ENCODE measurements at places on chromosomes 1 and 21.

- no peak for DNase-seq
These were observed 2.0 kb downstream of the PRMT6 start for GRCh38 chr1:107058245-107059032.

DNA sequence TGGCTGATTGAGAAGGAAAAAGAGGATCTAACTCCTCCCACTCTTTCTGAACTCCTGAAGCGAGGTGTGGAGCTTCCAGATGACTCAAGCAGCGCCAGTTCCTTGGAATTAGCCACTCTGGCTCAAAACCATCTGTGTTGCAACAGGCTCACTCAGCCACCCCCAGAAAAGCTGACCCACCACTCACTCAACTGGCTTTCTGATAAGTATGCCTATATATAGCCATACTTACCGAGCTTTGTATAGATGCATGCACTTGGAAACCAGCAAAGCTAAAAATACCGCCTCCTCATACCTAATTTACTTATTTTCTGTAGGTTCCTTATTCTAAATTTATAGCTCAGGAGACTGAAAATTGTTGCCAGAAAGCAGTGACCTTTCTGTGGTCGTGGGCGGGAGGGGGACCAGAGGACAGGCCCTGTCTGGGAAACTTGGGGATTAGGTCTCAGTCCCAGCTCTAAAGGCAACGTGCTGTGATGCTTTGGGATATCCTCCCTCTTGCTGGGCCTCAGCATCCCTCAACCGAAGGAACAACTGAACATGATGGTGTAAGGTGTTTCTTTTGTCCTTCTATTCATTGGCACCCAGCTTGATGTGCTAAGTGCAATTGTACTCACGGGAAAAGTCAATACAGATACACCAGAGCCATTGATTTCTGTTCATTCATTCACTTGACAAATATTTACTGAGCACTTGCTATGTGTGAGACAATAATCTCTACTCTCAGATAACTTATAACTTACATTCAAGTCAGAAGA lies 65.7 kb downstream of the NENF start:
- DNase-seq = no peak

- no peak for DNase-seq
These were observed 30.5 kb upstream of the MACF1 start for GRCh38 chr1:39173995-39174380.

DNA sequence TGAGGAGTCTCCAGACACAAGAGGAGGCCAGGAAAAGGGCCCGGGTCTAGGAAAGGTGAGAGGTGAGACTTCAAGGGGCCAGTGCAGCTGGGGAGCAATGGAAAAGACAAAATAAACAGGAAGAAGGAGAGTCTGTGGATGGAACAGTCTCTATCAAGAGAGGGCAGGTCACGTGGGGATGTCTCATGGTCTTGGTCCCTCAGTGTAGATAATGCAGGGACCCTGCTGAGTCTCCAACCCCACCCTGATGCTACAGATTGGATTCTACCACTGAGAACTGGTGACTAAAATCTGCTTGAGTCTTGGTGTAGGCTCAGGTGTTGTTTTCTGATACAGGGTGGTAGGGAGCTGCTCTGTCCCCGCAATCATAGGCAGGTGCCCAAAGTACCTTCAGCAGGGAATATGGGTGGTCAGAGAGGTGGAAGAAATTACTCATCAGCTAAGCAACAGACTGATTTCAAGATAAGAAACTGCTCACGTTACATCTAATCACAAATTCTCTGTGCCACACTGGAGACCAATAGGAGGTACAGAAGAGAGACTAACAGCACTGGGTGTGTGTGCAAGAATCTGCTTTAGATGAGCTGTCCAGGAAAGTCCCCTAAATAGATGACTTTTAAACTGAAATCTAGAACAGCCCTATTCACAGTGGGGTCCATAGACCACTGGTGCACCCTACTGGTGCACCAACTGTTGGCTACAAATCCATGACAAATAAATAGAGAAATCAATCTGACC lies 101.5 kb upstream of the TLR5 start:
- DNase-seq = no peak

DNA sequence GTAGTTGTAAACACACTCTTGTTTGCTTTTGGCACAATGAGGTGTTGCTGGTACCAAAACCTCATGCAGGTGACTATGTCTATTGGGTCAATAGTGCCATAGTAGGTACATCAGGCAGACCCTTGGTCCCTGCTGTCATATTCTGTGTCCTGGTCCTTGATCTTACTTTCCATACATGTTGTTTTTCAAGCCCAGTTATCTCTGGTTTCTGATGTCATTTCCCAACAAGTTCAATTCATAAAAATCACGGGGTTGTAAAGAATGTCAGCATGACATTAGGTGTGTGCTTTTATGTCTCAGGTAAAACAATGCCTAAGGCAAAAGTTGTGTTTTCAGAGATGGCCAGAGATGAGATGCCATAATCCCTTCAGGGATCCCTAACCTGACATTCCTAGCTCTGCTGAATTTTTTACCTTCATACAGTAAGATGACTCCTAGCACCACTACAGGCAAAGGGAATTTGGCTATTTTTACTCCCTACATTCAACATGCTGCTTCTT lies 390.3 kb upstream of the PKN2 start:
- DNase-seq = no peak

DNA sequence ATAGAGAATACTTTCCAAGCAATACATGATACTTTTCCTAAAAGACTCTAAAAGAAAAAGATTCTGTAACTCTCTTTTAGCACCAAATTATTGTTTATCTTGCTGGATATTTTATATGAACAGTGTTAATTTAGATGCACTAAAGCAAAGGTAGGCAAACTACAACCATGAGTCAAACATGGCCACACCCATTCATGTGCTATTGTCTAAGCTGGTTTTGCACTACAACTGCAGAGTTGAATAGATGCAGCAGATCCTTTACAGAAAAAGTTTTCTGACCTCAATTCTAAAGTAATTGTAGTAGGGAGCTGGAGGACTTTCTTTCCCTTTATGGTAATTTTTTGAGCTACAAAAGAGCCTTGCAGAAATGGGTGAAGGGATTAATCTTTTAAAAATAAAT lies 19.4 kb downstream of the BLZF1 start:
- no peak for DNase-seq

- DNase-seq = no peak
These were observed 91.1 kb upstream of the NR5A2 start for GRCh38 chr1:199936441-199936840.

DNA sequence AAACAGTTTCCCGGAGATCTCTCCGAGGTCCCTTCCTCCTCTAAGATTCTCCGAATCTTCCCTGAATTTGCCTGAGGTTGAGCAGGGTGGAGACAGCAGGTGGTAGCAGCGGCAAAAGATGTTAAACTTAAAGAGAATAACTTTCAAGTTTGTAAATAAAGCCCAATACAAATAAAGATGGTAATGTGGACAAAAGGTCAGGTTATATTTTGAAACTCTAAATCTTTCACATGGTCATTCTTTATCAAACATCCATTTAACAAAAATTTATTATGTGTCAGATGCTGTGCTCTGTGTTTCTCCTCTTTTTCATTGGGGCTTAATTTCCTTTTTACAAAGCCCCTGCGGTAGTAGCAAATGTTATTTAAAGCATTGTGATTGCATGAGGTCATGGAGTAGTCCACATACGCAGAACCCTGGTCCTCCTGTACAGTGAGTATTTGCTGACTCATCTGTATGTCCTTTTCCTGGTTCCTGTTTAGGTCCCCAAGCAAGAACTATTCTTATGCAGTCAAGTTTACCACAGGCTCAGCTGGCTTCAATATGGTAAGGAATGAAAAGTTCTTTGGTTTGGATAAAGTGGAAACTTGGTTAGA lies 119.2 kb downstream of the ITSN1 start:
- DNase-seq = no peak

- DNase-seq = no peak
These were observed 100.1 kb upstream of the JUN start for GRCh38 chr1:58883888-58884482.

DNA sequence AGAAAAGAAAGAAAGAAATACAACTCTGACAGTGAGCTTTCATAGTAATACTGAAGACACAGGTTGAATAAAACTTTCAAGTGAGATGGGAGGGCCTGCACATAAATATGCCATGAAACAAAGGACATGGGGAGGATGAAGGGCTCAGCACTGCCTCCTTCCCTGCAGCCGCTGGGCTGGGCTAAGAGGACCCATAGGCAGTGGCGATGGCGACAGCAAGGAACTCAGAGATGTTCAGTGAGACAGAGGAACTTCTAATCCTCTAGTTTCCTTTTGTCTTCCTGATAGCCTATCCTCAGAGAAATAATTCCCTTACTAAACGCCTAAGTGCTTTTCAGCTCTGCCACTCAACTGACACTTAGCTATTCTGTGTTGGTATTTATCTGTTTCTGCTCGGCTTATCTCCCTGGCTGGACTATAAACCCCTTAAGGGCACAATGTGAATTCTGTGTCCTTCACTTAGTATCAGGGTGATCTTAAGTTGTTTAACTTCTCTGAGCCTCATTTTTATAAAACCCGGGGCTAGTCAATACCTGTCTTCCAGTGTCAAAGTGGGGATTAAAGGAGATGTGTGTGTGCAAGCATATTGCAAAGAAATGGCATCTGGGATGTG lies 24.4 kb upstream of the IER5 start:
- DNase-seq = no peak

- no peak for DNase-seq
These were observed 665.0 kb downstream of the SMYD3 start for GRCh38 chr1:245842106-245842505.

GRCh38 chr1:15220024-15220392 lies 27.0 kb upstream of the FHAD1 start:
- DNase-seq = no peak

DNA sequence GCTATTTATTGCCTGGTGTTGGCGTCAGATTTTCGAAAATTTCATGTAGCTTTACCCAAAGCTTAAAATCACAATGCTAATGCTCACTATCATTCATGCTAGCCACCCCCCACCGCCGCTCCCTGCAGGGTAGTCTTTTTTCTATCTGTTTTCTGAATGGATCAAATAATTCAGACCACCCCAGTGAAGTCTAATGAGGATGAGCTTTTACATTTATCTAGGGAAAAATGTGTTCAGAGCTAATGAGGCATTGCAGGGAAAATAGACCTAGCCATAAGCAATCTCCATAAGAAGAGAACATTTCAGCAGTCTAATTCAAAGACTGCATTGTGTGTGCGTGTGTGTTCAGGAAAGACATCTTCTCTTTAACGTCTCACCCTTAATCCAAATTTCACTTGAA lies 533.0 kb upstream of the PRMT6 start:
- DNase-seq = no peak

DNA sequence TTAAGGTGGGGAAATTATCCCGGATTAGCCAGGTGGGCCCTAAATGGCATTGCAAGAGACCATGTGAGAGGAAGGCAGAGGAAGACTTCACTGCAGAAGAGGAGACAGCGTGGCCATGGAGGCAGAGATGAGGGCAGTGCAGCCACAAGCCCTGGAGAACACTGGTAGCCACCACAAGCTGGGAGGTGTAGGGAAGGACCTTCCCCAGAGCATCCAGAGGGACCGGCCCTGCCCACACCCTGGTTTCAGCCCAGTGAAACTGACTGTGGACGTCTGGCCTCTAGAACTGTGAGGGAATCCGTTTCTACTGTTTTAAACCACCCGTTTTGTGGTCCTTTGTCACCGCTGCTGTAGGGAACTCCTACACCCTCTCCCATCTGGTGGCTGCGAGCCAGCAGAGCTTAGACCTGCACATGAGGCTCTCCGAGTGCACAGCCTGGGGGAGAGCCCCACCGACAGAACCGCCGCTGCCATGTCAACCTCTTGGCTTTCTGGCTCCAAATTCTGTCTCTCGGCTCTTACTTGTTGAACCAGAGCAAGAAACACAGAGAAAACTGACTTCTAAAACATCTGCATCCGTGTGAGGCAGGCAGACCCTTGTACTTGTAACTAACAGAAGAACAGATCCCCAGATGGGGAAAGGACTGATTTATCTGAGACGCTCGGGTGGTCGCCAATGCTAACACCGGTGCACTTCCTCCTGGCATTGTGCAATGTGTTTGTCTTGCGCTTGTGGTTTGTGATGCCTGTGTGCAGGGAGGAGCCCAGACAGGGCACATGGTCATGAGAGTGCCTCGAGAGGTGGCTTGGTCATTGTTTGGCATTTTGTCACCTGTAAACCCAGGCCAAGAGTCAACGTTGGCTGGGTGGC lies 90.8 kb upstream of the TMPRSS2 start:
- no peak for DNase-seq

GRCh38 chr1:178220094-178220493 lies 126.2 kb downstream of the RASAL2 start:
- no peak for DNase-seq

DNA sequence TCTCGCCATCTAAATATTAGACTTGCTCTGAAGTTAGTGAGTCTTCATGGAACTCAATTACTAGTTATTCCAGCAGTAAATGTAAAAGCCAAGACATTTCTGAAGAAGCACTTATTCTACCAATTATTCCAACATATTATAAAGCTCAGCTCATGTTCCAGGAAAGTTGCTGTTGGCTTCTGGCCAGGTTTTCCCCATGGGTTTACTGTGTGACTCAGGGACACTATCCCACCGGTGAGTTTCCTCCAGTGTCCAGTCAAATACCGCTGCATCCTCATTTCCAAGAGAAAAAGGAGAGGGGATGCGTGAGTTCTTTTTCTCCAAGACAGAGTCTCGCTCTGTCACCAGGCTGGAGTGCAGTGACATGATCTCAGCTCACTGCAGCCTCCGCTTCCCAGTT lies 9.2 kb upstream of the HHIPL2 start:
- DNase-seq = no peak

DNA sequence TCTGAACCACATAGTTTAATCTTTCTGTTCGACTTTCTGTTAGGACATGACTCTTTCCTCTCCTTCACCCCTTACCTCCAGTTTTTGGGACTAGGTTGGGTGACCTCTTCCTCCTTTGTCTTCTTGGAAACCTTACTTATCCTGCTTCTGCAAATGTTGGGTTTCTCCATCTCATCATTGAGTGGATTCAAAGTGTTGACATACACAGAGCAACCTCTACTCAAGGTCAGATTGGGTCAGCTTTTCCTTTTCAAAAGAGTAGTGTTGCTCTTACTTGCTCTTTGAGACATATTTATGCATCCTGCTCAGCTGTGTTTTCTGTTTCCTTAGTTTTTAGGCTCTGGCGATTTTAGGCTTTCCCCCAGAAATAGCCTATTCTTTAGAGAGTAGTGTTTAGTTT lies 3.7 kb downstream of the CAMTA1 start:
- DNase-seq = no peak

- no peak for DNase-seq
These were observed 41.5 kb downstream of the ZYG11B start for GRCh38 chr1:52767596-52768280.

- no peak for DNase-seq
These were observed 11.7 kb downstream of the CD2 start for GRCh38 chr1:116765962-116766361.

DNA sequence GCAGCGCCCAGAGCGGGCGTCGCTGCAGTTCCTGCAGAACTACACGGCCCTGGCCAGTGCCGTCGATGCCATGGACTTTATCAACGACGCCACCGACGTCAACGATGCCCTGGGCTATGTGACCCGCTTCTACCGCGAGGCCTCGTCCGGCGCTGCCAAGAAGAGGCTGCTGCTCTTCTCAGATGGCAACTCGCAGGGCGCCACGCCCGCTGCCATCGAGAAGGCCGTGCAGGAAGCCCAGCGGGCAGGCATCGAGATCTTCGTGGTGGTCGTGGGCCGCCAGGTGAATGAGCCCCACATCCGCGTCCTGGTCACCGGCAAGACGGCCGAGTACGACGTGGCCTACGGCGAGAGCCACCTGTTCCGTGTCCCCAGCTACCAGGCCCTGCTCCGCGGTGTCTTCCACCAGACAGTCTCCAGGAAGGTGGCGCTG lies 22.0 kb downstream of the COL6A1 start:
- DNase-seq = no peak
